Common myeloid progenitor, CD34-positive (primary cell): ENCODE measurements at places on chromosomes 16 and 17.

- no peak for DNase-seq
These were observed 8.5 kb downstream of the KATNB1 start for GRCh38 chr16:57743886-57744641.

DNA sequence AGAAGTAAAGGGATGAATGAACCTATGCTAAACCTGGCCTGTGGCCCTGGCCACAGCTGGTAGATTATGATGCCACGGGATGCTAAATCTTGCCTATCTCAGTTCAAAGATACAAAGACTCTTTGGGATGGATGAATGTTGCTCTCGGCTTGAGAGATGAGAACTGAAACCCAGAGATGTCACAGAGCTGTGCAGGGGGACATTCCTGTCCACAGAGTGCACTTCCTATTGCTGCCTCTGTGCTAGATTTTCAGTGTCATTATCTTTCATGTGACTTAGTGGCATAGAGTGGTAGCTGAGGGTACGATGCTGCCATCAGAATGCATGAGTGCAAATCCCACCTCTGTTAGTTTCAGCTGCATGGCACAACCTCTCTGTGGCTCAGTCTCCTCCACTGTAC, 2.3 kb upstream of the MT1M start:
- no peak for DNase-seq

- peak; percentile 34 for DNase-seq
These were observed at the start of gene MEIOB for GRCh38 chr16:1871974-1872635. Gene MEIOB (minus strand): TSS chr16:1872164. CDS start chr16:1868175, 3,989 bp downstream.

GRCh38 chr17:1134634-1135324, 45.0 kb downstream of the ABR start:
- no peak for DNase-seq

GRCh38 chr16:12868169-12868568, 33.2 kb upstream of the SHISA9 start:
- no peak for DNase-seq

- no peak for DNase-seq
These were observed 328.0 kb downstream of the TMEM114 start for GRCh38 chr16:8262299-8262698.

- no peak for DNase-seq
These were observed 103.0 kb downstream of the SNX29 start for GRCh38 chr16:12079412-12079965.

GRCh38 chr16:63717806-63718205, 1404.1 kb downstream of the CDH11 start:
- no peak for DNase-seq

DNA sequence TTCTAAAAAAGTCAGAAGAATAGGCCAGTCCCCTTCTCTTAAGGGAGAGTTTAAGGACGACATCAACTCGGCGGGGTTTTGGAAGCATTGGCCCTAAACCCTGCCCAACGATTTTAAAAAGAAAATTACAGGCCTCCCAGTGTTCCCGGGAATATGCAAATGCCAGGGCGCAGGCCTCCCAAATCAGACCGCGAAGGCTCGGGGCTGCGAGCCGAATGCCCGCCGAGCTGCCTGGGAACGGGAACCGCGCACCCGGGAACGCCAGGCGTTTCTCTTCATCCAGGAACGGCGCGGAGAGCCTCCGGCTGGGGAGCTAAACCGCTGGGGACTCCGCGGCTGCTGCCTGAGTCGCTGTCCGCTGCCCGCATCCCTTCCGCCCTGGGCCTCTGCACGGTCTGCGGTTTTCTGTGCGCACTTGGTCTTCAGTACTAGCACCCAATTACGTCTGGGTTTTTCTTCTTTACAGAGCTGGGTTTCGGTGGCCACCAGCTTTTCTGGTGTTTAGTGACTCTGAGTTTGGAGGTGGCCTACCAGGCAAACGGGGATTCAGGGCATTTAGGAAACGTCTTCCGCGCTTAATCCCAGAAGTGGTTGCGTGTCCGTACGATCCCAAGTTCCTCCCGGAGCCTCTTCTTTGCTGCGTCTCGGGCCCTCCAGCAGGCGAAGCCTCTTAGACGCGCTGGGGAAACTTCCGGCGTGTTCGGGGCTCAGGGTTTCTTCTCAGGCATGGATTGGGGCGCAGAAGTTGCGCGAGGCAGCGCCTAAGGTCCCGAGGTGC, 5.7 kb downstream of the IRX5 start:
- peak; percentile 49 for DNase-seq

DNA sequence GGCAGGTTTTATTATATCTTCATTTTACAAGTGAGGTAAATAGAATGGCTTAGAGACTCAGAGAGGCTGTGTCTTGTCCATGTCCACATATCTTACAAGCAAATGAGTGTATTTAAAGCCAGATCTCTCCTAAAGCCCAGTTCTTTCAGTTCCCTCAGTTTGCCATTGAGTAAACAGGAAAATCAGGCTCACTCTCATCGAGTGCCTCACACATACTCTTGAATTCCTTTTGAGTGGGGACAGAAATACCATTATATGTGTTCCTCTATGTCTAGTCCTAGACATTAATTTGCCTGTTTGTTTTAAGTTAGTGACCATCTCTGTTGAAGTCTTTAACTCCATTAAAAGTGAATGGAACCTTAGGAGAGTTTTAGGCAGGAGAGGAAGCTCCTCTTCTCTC, 40.1 kb downstream of the BPTF start:
- no peak for DNase-seq

DNA sequence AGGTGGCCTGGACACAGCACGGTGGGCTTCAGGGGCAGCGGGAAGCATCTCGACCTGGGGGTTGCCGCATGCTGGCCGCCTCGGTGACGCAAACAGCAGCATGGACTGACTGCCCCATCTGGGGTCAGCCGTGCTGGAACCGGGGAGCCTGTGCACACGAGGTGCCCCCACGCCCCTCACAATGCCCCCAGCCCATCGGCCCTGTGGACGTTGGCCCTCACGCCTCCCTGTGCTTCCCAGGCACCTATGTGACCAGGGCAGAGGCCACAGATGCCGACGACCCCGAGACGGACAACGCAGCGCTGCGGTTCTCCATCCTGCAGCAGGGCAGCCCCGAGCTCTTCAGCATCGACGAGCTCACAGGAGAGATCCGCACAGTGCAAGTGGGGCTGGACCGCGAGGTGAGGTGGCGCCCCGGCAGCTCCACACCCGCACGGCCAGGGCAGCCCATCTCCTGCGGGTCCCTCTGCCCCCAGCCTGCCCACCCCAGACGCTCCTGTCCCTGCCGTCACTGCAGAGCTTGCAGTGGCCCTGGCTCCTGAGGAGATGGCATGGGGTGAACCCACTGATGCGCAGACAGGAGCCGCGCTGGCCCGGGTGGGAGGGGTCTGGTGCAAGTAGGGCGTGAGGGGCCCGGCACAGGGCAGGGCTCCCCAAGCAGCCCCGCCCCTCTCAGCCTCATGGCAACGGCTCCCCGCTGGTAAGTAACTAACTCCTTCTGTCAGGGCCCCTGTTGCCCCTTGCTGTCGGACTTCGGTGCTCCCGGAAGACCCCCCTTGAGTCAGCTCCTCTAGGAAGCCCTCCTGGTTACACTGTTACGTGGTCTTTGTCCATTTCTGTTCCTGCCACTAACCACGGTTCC, 13.6 kb downstream of the CDH15 start:
- peak; percentile 86 for DNase-seq

- peak; percentile 24 for DNase-seq
These were observed 195.2 kb downstream of the MAP2K6 start for GRCh38 chr17:69609473-69610305.

GRCh38 chr17:16106161-16106891, 106.7 kb downstream of the TTC19 start:
- peak; percentile 29 for DNase-seq

DNA sequence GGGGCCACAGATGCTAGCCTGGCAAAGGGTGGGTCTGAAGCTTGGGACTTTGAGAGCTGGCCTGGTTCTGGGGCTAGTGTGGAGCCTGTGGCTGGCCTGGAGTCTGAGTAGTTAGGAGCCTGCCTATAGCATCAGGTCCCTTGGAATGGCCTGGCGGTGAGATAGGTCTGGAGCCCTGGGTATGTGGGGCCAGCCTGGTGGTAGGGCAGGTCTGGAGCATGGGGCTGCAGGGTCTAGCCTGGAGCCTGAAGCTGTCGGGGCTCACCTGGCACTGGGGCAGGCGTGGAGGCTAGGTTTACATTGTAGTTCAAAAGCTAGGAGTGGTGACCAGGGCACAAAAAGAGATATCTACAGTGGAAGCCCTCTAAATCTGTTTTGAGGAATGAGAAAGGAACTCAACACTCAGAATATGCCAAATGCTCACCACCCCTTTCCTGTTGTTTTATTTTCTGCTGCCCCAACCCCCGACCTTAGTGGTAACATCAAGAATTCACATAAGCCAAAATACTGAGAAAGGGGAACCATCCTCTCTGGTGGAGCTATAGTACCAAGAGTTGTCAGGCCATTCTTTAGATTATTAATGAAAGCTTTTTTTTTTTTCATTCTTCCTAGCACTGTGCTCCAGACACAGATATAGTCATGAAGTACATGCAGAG, 100.3 kb downstream of the TANC2 start:
- peak; percentile 72 for DNase-seq

DNA sequence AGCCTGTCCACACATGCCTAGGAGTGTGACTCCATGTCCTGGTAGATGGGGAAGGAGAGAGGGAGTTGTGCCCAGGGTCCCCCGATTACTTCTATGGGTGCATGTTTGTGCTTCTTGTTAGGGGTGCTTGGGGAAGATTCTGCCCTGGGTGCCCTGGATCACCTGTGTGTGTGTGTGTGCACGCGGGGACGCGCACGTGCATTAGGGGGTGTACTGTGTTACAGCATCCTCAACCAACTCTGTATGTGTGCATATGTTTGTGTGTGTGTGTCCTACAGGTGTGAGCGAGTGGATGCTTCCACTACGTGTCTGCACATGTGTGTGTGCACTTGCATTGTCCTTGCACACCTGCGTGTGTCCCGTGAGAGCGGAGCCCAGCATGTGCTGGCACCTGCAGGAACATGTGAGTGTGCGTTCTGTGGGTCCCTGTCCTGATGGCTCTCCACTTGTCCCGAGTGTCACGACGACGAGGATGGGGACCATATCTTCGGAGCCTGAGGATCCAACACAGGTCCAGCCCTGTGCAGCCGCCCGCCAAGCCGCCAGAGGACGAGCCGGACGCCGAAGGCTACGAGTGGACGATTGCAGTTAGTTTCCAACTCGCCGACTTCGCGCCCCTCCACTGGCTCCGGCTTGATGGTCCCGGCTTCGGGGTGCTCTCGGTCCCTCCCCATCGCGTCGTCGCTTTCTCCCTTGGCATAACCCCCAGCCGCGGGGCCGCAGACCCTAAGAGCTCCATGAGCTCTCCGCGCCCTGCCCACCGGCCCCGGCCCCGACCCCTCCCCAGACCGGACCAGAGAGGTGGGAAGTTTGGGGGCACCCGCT, 6.0 kb upstream of the TBC1D3B start:
- peak; percentile 56 for DNase-seq

DNA sequence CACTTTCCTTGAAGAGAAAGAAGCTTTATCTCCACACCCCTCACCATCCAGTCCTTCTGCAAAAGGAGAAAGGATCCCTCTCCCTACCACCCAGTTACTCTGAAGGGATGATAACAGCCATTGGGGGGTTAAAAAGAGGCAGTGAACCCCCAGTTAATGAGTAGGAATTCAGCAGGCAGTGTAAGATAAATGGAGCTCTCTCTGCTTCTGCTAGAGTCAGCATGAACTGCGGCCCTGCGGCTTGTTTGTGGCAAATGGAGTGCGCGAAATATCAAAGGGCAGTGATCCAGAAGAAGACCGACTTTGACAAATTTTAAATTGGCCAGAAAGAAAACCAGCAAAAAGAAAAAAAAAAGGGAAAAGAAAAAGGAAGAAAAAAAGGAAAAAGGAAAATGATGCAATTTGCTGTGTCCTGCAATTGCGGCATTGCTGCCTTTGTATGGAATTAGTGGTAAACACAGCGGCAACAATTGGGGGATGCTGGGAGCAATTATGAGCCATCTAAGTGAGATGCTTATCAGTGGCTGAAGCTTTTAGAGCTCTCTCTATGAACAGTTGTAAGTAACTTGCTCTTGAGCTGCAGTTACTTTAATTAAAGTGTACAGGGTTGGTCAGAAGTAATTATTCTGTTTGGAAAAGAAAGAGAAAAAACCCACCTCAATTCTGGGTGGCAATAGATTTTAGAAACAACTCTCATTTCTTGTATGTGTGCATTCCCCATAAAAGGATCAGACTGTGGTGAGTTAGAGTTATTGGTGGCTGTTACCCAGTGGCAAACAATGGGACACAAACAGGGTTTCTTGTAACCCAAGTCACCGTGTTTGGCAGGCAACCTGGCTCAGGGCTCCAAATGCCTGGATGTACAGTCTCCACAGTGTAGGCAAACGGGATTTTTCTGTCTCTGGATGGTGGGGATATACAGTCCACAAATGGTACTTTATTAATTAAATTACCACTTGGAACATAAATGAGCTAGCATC, 161.3 kb downstream of the AATF start:
- no peak for DNase-seq

DNA sequence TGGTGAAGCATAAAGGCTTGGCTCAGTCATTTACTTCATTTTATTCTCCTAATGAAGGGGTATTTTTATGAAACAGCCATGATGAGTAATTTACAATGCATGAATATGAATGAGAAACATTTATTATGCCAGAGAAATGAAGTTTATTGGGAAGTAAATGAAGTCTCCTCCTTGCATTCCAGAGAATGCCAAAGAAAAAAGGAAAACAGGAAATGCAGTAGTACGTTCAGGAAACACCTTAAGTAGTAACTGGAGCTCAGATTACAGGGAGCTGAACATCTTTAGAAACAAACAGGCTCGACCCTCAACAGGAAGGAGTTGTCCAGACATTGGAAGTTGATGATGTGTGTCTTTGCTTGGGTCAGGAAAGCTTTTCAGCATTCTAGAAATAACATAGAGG, 4.6 kb downstream of the KRT34 start:
- DNase-seq = no peak

DNA sequence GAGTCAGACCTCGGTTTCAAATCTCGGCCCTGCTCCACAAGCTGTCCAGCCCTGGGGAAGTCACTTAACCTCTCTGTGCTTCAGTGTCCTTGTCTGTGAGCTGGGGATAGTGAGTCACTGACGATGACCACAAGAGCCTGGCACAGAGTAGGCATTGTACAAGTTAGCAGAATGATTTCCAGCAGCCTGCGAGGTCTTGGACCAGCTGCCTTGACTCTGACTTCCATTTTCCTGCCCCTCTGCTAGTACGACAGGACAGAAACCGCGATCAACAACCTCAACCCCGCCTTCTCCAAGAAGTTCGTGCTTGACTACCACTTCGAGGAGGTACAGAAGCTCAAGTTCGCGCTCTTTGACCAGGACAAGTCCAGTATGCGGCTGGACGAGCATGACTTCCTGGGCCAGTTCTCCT, 20.7 kb downstream of the CPNE2 start:
- no peak for DNase-seq

DNA sequence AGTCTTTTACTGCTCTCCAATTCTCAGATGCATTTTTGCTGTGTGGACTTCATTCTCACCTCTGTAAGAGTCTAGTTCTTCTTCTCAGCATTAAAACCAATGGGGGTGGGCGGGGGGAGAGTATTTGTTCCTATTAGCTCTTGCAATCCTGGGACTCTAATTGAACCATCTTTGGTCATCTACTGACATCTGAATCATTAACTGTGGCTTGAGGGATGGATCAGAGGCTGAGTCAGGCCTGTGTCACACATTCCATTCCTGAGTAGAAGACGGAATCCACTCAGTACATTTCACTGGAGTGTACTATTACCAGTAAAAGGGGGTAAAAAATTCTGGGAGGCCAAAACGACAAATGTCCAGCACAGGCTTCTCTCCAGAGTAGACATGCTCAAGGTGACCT, 12.8 kb upstream of the ZNF23 start:
- no peak for DNase-seq

GRCh38 chr17:37642681-37643080, 565 bp downstream of the DDX52 start:
- peak; percentile 25 for DNase-seq

- DNase-seq = no peak
These were observed 23.8 kb downstream of the SHISA9 start for GRCh38 chr16:12925026-12925800.

GRCh38 chr17:66301864-66302741, at the start of gene PRKCA:
Gene PRKCA (plus strand): TSS chr17:66302613.
- DNase-seq = peak; percentile 56
